SJSA1 (cell line): ENCODE measurements at places on chromosomes 13 and 19.

DNA sequence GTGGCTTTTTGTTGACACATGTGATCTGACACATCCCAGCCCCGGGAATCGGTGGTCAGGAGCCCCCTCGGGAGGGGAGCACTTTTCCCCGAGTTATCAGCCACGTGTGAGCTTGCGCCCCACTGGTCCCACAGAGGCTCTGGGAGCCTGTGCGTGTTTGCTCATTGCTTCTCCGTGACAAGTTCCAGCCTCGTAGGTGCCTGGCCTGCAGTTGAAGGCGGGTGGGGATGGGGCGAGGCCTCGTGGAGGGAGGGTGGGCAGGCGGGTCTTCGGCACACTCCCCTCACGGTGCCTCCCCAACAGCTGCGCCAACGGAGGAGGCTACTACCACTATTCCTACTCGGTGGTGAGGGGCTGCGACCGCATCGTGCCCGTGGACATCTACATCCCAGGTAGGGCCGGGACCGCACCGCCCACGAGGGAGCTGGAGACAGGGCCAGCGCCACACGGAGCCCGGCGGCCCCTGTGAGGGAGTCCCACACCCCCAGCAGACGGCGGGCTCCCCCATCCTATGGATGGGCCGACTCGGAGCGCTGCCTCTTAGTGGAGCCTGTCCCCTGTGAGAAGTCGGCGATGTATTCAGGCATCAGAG, 8.3 kb downstream of the GAMT start:
- no peak for DNase-seq

DNA sequence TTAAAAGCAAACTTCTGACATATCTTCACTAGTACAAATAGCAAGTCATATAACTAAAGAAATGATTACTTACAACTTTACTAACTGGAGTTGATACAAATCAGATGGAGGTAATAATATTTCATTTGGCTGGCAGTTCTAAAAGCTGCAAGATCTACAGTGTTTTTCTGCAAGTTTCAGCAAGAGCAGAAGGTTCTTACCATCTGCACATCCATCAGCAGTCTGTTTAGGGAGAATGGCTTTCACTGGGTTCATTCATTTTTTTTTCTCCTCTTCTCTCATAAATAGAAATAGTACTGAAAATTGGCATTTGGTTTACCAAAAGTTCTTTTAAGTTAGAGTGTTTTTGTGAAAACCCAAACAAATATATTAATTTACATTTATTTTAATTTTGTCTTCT, 3.1 kb upstream of the SHISA2 start:
- DNase-seq = no peak

DNA sequence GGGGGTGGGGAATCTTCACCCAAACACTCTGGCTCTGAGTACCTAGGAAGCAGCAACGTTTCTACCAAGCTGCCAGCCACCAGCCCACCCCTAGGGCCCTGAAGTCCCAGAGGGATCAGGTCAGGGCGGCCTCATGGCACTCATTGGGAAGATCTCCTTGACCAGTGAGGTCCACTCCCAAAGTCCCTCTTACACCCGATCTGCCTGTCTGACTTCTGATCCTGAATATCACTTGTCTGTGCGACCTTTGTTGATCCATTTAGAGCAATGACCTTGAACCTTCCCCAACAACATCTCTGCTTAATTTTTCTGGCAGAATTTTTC, 2.1 kb upstream of the GNA15 start:
- DNase-seq = no peak

GRCh38 chr19:7665076-7665475, 3.8 kb upstream of the RETN start:
- DNase-seq = no peak

- DNase-seq = no peak
These were observed 610.4 kb upstream of the SLITRK6 start for GRCh38 chr13:86409466-86410241.

- DNase-seq = no peak
These were observed 18.6 kb downstream of the ZNF814 start for GRCh38 chr19:57870225-57870624.

DNA sequence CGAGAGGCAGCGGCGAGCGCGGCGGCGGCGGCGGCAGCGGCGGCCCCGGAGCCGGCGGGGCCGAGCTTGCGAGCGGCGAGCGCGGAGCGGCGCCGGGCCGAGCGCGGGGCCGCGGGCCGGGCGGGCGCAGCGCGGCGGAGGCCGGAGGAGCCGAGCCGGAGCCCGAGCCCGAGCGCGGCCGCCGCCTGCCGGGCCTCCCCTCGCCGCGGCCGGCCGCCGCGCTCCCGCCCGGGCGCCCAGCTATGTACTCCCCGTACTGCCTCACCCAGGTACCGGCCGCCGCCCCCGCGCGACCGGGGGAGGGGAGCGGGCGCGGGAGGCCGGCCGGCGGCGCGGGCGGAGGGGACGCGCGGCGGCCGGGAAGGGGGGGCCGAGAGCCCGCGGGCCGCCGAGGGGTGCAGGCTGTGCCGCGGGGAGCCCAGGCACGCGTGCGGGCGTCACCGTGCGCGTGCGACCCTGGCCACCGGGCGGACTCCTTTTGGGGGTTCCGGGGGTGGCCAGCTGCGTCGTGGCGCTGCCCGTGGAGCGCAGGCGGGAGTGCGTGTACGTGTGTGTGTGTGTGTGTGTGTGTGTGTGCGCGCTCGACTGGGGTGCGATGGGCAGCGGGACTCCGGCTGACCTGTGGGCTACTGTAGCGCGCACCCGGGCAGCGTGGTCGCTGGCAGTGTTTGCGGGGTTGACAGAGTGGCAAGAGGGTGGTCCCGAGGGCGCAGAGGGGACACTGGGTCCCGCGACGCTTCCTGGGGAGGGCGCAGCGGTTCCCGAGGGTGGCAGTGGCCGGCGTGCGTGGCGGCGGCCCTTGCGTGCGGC, 526 bp downstream of the NFIX start:
- DNase-seq = peak; percentile 71

GRCh38 chr13:113272031-113272430, 25.0 kb upstream of the LAMP1 start:
- DNase-seq = no peak

DNA sequence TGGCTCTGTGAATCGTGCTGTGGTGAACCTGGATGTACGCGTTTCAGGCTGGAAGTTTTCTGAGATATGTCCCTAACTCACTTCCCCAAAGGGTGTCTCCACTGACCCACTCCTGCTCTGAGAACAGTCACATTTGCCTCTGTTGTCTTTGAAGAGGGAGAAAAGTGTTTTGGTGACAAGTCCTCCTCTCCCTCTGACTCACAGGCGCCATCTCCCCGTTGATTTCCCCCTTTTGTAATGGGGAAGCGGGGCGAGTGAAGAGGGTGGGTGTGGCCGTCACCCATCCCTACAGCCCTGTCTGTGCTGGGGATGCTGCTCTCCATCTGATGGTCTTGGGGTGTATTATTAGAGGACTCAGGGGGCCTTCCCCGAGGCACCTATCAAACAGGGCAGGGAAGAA, 9.6 kb downstream of the APC2 start:
- DNase-seq = no peak

GRCh38 chr13:80655778-80656511, 315.0 kb upstream of the SPRY2 start:
- DNase-seq = no peak

DNA sequence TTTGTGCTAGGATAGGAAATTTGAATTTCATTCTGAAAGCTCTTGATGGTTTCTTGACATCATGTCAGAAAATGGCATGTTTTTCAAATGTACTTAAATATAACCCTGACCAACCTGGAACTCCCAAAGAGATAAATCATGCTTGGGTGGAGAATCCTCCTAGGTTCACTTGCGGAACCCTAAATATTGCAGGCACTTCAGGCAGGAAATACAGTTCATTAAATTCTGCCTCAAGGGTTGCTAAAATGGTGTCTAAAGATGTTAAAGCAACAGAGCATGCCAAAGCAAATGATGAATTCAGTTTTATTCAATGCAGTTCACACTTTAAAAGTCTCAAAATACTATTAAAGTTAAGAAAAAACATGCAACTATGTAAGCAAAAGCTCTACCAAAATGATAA, 415.9 kb downstream of the SLITRK6 start:
- DNase-seq = no peak

- DNase-seq = no peak
These were observed 26.2 kb upstream of the ZNF254 start for GRCh38 chr19:24060687-24061356.

GRCh38 chr19:33235269-33235995, 9.8 kb upstream of the SLC7A10 start:
- DNase-seq = peak; percentile 83

GRCh38 chr13:69279213-69279612, 828.4 kb upstream of the ATXN8OS start:
- DNase-seq = no peak

DNA sequence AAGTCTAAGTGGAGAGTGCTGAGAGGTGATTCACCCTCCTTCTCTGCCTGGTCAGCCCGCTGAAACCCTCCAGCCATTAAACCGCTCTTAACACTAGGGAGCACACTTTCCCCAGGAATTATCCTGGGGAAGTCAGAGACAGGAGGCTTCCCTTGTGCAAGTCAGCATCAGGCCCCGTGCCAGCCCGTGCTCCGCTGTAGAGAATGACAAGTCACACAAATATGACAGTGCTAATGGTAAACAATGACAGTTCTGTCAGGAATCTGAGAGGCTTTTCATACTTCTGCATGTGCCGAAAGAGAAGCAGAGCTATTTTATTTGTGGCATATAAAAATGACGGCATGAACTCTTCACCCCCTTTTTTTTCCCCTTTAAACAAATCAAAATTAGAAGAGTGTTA, 816.9 kb upstream of the SLC10A2 start:
- DNase-seq = peak; percentile 100

DNA sequence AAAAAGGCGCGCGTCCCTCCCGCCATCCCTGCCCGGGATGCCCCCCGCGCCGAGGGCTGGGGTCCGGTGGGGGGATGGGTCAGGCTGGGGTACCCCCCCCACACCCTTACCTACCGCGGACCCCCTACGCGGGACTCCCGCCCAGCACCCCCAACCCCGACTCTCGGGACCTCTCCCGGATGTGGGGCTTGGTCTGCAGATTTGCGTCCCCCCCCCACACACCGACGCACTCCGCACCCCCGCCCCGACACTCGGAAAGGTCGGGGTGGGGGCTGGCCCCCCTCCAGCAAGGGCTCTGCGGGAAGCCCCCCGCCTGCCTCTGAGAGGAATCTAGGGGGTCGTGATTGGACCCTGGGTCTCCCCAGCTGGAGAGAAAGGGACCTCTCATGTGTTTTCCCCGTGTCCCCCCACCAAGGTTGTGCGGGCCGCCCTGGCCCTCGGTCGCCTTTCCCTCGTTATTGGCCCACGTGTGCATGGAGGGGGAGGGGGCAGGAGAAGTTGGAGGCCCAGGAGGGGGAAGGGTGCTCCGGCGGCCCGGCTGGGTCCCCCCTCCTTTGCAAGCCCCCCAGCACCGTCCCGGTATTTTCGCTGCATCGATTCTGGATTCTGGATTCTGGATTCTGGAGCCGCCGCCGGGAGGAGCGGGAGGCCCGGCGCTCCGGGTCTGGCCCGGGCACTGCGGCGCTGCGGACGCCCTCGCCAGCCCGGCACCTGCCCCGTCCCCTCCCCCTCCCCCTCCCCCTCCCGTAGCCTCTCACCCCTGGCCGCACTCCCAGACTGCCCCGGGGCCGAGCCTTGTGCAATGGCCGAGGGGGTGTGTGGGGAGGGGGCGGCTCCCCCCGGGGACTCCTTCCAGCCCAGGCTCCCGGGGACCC, 607 bp downstream of the NFIC start:
- DNase-seq = peak; percentile 58

GRCh38 chr13:48489666-48490065, 43.2 kb downstream of the RCBTB2 start:
- DNase-seq = no peak

- no peak for DNase-seq
These were observed 4.6 kb downstream of the RGL3 start for GRCh38 chr19:11414544-11414943.

DNA sequence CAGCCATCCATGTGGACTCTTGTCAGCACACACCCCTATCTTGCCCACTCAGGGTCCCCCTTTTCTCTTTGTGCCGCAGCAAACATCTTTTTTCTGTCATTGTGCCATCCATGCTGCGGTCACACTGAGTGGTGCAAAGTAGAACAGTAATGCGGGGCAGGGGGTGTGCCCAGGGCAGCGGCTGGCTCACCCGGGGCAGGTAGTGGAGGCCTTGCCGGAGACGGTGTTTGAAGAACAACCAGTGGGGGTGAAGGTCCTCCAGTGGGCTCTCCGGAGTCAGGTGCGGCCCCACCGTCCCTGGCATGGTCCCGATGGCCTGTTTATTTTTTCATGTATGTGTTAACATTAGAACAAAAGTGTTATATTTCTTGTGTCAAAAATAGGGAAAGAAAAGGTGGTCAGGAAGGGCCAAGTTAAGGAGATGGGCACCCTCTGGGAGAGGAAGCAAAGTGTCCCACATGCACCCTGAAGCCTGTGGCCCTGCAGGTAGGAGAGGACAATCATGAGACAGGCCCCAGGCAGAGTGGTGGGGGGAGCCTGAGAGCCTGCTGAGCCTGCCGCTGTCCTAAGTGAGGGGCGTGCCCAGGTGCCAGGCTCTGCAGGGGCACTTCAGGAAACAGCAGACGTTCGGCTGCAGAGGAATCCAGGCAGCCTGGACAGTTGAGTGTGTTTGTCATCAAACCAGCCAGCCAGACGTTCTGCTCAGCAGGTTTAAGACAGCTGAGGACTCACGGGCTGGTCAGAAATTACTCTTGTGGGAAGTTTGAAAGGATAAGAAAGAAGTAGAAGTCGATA, 12.3 kb downstream of the TSSK6 start:
- DNase-seq = no peak

- no peak for DNase-seq
These were observed 134.7 kb downstream of the POU4F1 start for GRCh38 chr13:78468621-78469020.

DNA sequence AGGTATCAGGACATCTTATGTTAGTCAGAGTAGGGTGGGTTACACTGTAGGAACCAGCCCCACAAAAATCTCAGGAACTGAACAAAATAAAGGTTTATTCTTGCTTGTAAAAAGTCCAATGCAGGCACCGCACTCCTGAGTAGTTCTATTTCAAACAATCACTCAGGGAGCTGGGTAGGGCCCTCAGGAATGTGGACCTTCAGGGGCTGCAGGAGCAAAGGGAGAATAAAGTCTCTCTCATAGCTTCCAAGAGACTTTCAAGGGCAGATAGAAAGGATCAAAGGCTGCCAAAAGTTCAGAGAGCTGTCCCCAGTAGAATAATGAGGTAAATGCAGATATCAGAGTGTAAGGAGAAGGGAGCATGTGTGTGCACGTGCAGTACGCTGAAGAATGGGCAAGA, 49.4 kb downstream of the RUBCNL start:
- no peak for DNase-seq

DNA sequence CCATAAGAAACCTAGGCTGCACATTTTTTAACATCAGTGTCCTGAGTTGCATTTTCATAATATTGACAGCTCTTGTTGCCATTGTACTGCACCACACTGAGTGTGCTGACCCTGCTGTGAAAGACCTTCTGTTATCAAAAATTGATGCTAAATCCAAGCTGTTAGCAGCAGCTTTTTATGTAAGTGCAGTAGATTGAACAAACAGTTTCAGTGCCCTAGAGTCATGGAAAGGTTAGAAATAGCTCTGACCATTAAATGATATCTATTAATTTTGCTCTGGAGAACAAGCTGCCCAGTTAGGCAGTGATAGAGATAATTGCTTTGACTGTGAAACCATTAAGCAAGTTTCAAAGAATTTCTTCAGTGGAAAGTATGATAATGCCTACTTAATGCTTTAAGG, 1289.2 kb upstream of the PCDH20 start:
- DNase-seq = no peak
